ENCODE measurements at places on chromosomes 3 and 15. TPM values are rescaled to one million over a fixed set of nuclear protein-coding genes. Genes with fewer than 3 reads are reported as not detected.

DNA sequence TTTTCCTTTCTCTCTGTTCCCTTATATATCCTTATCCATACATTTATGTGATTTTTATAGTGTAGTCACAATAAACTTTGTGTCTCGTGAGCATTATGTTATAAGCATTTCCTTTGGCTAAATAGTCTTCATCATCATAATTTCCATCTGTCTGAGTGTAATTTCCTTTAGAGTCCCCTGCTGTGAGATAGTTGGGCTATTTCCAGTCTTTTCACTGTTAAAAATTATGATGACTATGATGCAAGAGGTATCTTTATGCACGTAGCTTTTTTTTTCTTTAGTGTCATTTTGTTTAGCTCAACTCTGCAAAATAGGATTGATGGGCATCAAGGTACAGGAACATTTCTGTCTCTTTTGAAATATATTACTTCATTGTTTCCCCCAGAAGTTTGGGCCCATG, 26.9 kb upstream of the CA12 start:
- DNase-seq: no peak

Gene PLEKHO2
- 15.2 TPM for total RNA-seq

DNA sequence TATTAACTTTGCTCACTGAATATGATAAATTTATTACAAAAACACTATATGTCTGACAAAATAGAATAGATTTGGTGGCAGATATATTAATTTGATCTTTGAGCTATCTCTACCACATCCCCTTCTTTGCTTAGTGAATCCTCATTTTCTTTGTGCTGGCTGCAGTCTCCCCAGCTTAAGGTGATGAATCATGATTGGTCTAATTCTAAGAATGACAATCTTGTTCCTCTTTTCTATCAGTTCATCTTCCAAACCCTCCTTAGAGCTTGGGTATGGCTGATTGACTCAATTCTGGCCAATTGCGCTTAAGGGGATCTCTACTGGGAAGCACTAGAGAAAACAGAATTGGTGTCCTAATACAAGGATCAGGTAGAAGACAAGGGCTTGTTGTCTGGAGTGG, 309.6 kb upstream of the GOLIM4 start:
- DNase-seq: no peak

GRCh38 chr3:194270627-194271459, 80.3 kb downstream of the CPN2 start:
- peak; percentile 93 for DNase-seq

Gene ZNF385D
- not detected for total RNA-seq

Gene IL17RE
- 1.3 TPM for total RNA-seq

- DNase-seq: no peak
Observed at GRCh38 chr3:161263057-161263456, 41.9 kb downstream of the NMD3 start.

Gene PLXNA1
- total RNA-seq: 51.3 TPM

- DNase-seq: peak; percentile 88
Observed at GRCh38 chr15:44489464-44489863, 47.5 kb upstream of the EIF3J start.

DNA sequence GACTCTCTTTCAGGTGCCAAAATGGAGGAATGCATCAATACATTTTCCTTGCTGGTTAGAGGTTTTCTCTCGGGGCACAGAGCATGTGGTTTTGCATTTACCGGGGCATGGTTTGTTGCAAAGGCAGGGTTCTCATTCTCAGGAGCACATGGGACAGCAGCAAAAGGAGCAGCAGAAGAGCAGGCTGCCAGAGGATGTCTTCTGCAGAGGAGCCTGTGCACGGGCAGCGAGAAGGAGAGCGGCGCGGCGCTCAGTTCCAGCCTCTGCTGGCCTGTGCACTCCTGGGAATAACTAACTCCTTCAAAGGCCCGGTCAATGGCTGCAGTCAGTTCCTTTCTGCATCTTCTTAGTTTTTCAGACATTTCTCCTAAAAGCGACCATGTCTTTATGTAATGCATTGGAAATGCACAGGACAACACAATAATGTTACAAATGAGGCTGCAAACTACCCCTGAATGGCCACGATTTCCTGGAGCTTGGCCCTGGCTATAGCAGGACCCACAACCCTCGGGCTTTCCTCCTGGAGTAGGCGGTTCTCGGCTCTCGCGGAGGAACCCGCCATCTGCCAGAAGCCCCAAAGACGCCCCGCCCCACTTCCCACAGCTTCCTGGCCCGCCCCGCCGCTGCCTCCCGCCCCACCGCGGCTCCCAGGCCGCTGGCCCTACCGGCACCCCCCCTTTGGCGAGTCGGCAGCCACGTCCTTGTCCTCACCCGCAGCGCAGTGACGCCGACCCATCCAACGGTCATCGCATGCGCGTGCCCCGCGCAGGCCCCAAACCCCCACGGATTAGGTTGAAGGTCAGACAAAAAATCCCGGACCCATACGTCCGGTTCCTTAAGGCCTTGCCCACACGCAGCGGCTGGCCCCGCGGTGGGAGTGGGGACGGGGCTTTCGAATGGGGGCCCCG, at the start of gene C3orf62:
C3orf62 (minus strand) TSS at position 758 of the 908 bp plus-strand sequence; CDS start at position 398, 360 bp downstream.
- DNase-seq: peak; percentile 65

Gene ALS2CL
- total RNA-seq: 5.4 TPM

Gene MUC13
- not detected for total RNA-seq

DNA sequence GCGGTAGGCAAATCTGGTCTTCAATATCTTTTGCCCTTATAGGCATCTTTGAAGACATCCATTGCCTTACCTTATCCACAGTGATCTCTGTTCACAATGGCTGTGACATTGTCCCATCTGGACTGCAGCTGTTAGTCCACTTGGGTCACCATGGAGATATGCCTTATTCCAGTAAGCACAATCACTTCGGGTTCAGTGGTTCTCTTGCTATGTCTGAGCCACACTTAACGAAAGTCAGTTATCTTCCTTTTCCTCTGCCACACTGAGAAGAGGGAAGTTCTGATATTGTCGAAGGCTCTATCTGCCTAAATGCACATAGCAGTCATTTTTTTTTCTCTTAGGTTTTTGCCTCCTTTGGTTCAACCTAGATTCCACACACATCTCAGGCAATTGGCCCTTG, 119.0 kb upstream of the SATB1 start:
- DNase-seq: no peak

DNA sequence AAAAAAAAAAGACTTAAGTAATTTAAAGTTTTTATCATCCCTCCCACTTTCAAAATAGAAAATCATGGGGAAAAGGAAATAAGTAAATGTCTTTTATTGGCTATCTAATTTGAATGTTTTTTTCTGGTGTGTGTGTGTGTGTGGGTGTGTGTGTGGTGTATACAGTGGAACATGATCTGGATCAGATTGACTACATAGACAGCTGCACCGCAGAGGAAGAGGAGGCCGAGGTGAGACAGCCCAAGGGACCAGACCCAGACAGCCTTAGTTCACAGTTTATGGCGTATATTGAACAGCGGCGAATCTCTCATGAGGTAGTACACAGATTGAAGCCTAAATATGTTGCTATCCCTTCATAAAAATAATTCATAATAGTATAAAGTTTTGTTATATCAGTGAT, 44.5 kb downstream of the LRCH3 start:
- DNase-seq: no peak

Gene HRG
- not detected for total RNA-seq

Gene GOLGA6L4
- total RNA-seq: 0.81 TPM

- DNase-seq: peak; percentile 39
Observed at GRCh38 chr3:195286115-195286872, 15.3 kb upstream of the XXYLT1 start.

GRCh38 chr15:80452166-80452565, 48.0 kb downstream of the ARNT2 start:
- DNase-seq: no peak

DNA sequence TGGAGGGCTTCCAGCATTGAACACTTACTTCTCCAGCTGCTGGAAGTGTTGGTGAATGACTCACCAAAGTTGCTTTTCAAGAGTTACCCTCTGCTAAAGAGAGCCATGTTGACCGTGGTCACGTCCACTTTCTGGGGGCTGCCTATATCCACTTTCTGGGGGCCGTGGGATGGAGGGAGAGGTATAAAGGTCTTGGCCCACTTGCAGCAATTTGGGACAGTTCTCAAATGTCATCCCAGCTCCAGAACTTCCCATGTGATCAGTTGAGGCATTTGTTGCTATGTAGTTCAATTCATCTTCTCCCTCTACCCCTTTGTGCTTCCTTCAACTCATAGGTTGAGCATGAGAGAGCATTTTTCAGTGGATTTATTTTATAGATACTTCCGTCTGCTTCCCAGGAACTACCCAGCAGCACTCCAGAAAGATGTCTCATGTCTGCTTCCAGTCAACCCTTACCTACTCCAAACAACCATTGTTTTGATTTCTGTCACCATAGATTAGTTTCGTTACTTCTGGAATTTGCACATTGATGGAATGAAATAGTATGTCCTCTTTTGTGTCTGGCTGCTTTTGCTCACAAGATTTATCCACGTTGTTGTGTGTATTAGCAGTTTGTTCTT, 130.6 kb downstream of the TCF12 start:
- DNase-seq: no peak

DNA sequence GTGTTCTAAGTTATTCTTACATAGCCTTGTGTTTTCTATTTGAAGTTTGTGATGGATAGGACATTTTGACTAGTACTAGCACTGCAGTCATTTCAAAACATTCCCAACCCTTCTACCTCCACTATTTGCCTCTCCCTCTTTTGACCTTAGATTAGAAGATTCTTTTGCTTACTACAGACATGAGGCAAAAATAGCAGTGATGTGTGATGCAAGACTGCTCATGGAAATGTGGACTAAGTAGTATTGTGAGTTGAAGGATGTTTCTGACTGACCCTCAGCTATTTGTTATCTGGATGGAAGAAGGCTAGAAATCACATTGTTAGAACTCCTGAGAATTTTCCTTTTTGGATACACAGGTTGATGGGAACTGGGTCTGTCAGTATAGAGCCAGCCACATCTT, 45.9 kb downstream of the ATP2C1 start:
- DNase-seq: no peak

GRCh38 chr3:66480666-66481065, 20.2 kb downstream of the LRIG1 start:
- peak; percentile 52 for DNase-seq

DNA sequence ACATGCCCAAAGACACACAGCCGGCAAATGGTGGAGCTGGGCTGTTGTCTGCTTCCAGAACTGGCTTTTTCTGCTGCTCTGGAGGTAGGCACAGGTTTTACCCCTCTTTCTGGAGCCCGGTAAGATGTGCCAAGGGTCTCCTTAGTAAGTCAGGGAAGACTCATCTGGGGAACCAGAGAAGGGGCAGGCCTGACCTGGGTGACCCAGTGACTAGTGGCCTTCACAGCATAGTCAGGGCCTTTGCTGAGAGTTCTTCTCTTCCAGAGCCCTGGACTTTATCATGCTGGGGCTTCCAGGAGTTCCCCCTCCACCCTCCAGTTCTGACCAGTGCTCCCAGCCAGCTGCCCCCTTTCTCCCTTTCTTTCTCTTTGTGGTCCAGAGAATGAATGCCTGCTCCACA, 3.2 kb downstream of the CD276 start:
- no peak for DNase-seq

Gene ARL13B
- 24.8 TPM for total RNA-seq

DNA sequence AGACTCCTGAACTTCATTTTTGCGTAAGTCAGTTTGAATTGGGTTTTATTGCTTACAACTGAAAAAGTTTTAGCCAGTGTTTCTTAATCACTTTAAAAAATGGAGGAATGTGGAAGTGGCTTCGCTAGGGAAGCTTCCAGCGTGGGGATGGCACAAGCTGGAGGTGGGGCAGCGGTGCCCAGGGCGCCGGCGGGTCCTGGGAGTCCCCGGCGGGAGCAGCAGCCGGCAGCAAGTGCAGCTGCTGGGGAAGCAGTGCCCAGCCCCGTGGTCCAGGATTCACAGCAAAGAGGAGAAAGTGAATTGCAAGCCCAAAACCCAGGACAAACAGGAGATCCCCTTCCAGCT, 301.8 kb upstream of the PROK2 start:
- DNase-seq: no peak

Gene LDHAL6B
- not detected for total RNA-seq

GRCh38 chr15:60660290-60661051, 181.5 kb upstream of the ICE2 start:
- peak; percentile 23 for DNase-seq

- no peak for DNase-seq
Observed at GRCh38 chr3:23440416-23441294, 237.5 kb downstream of the UBE2E2 start.

GRCh38 chr3:42856544-42856943, 19.1 kb downstream of the CYP8B1 start:
- DNase-seq: no peak

Gene CPA3
- total RNA-seq: not detected

DNA sequence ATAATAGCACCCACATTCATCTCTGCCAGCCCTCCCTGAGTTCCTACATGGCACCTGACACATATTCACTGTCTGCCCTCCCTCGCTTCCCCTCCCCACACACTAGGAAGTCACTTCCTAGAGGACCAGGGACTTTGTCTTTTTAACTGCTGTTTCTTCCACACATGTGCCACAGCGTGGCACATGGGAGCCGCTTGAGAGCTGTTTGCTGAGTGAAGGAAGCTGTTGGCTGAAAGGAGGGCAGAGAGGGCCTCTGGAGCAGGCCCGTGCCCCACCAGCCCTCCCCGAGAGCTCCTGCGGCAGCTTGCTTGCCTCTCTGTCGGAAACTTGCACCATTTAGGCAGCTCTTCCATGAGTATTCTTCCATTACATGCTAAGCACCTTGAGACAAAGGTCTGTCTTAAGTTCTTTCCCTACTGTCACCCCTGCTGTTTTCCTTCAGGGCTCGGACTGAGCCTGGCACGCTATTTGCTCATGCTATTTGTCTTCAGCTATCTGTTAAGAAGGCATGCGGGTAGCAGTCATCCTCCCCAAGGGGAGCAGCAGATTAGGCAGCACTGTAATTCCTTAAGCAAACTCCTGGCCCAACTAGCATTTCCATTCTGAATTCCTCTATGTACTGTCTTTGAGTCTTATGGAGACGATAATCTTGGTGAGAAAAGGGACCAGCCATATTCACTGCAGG, 72.2 kb downstream of the CACNA1D start:
- DNase-seq: no peak

Gene SNX22
- 0.78 TPM for total RNA-seq

GRCh38 chr3:134333522-134334181, 40.6 kb downstream of the AMOTL2 start:
- peak; percentile 80 for DNase-seq

Gene C3orf22
- not detected for total RNA-seq

DNA sequence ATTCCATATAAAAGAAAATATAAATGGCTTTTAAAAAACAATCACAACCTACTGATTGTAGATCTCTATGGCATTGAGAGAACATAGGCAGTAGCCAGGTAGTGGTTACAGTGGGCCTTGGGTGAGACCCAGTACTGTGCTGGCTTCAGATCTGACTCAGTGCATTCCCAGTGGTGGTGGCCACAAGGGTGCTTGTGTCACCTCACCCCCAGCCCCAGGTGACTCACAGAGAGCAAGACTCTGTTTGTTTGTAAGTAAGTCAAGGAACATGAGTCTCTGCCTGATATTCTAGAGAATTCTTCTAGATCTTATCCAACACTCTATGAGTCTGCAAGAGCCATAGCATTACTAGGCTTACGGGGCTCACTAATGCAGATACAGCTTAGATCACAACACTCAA, 118.8 kb upstream of the AZI2 start:
- DNase-seq: no peak

Gene STRIT1
- not detected for total RNA-seq
